Activated gamma-delta T cell treated with Interleukin-2 at 50 U/mL for 16 hours (primary cell): ENCODE measurements at places on chromosomes 3 and 15.

DNA sequence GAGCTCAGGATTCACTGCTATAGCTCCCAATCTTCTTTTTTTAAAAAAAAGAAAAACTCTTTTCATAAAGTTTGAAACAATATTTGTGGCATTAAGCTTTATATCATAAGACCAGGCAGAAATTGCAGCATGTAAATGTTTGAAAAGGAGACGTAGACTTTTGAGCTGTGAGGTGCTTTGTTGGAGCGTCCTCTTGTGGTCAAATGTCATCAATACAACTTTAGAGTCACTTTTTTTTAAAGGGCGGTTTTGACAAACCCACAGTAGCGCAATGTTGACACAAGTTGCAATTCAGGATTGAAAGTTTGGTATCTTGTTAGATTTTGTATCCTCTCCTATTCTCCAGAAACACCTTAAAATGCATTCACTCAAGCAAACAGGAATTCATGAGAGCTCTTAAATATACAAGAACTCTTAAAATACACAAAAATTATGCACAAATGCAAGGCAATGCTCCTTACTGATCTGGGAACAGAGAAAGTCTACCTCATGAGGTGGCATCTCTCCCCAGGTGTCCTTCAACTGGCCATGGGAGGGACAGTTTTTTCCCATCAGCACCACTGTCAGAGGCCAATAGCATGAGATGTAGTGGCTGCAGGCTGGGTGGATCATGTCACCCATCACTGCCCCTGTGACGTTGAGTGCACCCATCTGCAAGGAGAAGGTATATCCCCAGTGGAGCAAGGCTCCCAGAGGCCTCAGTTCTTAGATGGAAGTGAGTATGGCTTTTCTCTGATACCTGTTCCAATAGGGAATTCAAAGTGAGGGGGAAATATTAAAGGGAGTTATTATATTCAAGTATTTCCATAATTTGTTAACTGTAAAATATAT is 70.7 kb downstream of the ANXA2 start:
- DNase-seq: no peak

DNA sequence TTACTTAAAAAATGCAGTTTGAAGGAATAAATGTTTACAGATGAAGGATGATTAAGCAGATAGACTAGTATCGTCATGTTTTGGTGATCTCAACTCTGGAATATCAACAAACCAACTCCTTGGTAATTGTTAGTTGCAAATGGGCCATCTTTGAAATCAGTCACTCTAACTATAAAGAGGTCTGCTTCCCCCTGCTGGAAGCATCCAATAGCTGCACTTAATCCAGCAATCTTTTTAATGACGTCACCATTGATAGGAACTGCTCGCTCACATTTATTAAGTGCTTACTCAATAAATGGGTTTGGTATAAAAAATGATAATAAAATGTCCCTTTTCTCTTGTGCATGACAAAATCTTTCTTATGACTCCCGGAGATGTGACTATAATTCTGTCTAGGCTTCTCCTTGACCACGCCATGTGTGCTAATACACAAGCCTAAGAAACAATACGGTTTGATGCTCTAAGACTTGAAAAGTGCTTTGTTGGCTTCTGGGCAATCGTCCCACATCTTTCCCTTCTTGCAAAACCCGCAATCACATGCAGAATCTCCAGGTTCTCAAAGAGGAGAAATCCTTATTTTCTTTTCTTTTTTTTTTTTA is 227.6 kb upstream of the POU1F1 start:
- no peak for DNase-seq

GRCh38 chr3:32480604-32481003 is 22.0 kb downstream of the CMTM6 start:
- no peak for DNase-seq

DNA sequence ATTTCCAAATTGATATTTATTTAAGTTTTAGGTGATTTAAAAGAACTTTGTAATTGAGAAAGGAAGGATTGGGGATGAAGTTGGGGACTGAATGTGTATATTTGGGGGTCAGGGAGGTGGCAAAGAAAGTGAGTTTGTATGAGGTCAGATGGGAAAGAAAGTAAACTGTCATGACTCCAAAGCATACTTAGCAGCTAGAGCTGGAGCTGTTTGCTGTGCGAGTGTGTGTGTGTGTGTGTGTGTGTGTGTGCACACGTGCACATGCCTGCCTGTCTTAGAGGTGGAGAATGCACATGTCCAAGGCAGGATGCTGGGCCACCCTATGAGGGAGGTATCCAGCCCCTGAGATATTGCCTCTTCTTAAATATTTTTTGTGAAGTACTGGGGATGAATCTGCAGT is 21.0 kb downstream of the BOC start:
- DNase-seq: no peak

DNA sequence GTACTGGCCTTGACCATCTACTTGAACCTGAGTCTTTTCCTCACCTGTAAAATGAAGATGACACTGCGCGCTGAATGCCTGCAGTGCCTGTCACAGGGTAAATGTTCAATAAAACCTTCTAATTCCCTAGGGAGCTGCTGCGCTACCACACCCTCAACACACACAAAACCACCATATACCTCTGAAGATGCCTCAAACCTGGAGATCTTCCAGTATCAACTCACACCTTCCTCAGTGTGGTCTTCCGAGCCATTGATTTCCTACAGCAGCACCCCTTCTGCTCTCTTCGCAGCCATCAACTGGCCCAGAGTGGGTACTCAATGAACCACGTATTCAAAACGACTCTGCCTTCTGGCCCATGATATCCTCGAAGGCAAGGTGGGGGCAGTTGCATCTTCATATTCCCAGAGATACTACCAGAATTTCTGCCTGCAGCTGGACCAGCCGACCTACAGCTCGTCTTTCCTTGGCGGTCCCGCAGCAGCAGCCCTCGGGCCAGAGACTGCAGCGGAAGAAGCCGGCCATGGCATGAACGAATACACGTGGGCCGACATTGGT is 695 bp downstream of the RPL32 start:
- DNase-seq: no peak

DNA sequence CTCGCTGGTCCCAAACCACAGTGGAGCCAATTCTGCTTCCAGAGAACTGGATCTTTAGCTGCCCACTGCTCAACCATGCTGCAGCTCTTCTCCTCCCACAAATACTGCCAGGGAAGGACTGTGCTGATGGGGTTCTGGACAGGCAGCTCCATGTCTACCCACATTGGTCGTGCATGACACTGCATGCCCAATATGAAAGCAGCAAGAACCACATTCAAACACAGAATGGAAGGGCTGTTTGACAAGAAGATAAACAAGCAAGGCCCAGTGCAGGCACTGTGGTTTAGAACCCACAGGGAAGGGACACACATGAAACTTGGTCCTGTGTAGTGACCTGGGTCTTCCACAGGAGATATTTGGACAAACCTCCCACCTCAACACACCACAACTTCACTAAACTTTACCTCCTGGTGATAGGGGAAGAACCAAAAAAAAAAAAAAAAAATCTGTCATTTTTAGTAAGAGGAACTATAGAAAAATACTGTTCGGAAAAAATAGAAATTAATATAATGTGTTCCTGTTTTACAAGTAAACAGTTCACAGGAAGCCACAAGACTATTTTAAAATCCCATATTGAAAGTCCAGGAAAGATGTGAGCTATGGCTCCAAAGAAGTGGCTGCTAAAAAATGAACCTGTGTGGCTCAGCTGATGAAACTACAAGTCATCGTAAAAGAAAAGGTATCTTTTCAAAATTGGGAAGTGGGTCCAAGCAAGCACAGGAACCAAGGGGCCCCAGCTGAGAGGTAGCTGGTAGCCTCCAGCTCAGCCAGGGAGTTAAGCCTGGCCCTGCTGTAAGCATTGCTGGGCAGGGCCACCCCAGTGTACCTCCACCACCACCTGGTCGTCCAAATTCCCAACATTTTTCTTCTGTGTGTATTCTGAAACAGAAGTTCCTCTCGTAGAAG is 77.7 kb upstream of the ACAN start:
- DNase-seq: no peak

- DNase-seq: no peak
Observed at GRCh38 chr3:104648823-104649222, 717.9 kb upstream of the ALCAM start.

GRCh38 chr3:128321418-128321817 is 145.3 kb downstream of the DNAJB8 start:
- no peak for DNase-seq

- DNase-seq: no peak
Observed at GRCh38 chr15:31528846-31529245, 202.2 kb downstream of the KLF13 start.

GRCh38 chr3:6467186-6467585 is 393.7 kb upstream of the GRM7 start:
- DNase-seq: no peak

DNA sequence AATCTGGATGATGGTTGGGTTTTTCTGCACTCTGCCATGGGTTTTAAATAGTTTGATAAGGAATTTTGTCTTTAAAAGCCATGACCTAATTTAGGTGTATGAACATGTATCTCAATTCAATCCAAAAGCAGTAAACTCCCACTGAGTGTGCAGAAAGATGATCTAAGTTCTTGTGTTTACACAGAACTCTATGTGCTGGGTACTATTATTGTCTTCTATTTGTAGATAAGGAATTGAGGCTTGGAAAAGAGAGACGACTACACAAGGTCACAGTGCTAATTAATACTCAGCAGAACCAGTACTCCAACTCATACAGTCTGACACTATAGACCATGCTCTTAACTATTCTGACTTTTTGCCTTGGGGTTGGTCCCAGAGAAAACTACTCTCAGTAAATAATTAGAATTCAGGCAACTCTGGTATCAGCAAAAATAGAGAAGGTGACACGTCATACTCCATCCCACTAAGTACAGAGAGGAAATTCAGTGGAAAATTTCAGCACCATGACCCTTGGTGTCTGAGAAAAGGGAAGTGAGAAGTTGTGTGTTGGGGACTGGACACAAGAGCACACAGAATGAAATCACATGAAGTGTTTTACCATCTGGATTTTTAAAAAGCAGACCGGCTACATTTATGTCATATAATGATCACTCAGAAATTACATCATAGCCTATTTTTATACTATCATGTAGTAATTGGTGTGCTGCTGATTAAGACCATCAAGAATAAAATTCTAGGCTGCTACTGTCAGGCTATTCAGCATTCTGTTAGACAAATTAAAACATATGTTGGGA is 18.3 kb upstream of the MYH15 start:
- DNase-seq: no peak

- DNase-seq: no peak
Observed at GRCh38 chr3:14366248-14366647, 36.2 kb upstream of the SLC6A6 start.

DNA sequence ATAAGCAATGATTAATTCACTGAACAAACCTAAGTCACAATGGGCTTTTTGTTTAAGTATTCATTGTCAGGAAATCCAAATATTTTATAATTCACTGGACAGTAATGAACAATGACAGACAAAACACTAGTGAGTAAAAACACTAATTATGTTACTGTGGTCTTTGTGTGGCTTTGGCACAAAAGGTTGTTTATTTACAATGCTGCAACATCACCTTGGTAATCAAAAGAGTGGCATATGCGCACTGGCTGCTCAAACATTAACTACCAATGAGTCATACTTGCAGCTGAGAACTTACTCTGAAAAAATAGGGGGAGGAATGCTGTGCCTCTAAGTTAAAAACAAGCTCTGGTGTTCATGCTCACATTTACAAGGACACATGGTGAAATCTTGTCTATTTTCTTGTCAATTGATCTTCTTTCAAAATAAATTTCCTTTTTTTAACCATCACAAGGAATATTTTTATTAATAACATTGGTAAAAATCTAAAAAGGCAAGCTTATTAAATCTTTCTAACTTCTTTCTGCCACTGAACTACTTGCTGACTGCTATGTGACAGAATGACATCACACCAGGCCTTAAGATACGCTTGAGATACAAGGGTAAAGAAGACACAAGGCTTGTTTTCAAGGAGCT is 85.2 kb upstream of the PPIB start:
- peak; percentile 34 for DNase-seq

- DNase-seq: no peak
Observed at GRCh38 chr15:90211440-90212143, 10.5 kb downstream of the SEMA4B start.

GRCh38 chr3:159978353-159978752 is 10.3 kb upstream of the IL12A start:
- no peak for DNase-seq

- DNase-seq: no peak
Observed at GRCh38 chr15:72077950-72078349, 40.0 kb downstream of the MYO9A start.

DNA sequence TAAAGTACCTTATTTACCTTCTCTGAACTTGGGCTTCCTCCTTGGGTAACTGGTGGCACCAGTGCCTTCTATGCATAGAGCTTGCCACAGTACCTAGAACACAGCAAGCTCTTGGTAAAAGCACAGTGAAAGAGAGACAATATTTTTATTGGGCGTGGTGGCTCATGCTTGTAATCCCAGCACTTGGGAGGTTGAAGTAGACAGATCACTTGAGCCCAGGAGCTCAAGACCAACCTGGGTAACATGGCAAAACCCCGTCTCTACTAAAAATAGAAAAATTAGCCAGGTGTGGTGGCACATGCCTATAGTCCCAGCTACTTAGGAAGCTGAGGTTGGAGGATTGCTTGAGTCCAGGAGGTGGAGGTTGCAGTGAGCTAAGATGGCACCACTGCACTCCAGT is 285.1 kb downstream of the PTPRG start:
- no peak for DNase-seq

- no peak for DNase-seq
Observed at GRCh38 chr3:129621626-129622225, 15.2 kb upstream of the PLXND1 start.

- no peak for DNase-seq
Observed at GRCh38 chr3:130835483-130835882, 58.4 kb upstream of the ATP2C1 start.

GRCh38 chr15:96514607-96515285 is 184.2 kb downstream of the NR2F2 start:
- no peak for DNase-seq

- DNase-seq: no peak
Observed at GRCh38 chr3:190385731-190386688, 2.0 kb upstream of the CLDN16 start.

- DNase-seq: peak; percentile 14
Observed at GRCh38 chr15:41022487-41023090, 69.3 kb downstream of the CHAC1 start.
